ENCODE measurements at places on chromosomes 7 and 10. TPM values are rescaled to one million over a fixed set of nuclear protein-coding genes. Genes with fewer than 3 reads are reported as not detected.

Gene AKR1E2
- 5.4 TPM for total RNA-seq

Gene TNS3
- 44.8 TPM for total RNA-seq

Gene OR9A2
- total RNA-seq, result not detected

Gene CLDN12
- 34.1 TPM for total RNA-seq

Gene OR2A7
- 0.22 TPM for total RNA-seq

Gene NODAL
- total RNA-seq, result not detected

Gene ZNF138
- 4.6 TPM for total RNA-seq

- no peak for DNase-seq
These were observed 1.6 kb downstream of the SFMBT2 start for GRCh38 chr10:7409045-7409731.

GRCh38 chr7:104010052-104010909 lies 20.8 kb upstream of the RELN start:
- no peak for DNase-seq

- peak; percentile 8 for DNase-seq
These were observed 5.1 kb downstream of the RASGEF1A start for GRCh38 chr10:43261578-43262396.

- no peak for DNase-seq
These were observed 111.1 kb upstream of the NPY start for GRCh38 chr7:24172856-24173255.

DNA sequence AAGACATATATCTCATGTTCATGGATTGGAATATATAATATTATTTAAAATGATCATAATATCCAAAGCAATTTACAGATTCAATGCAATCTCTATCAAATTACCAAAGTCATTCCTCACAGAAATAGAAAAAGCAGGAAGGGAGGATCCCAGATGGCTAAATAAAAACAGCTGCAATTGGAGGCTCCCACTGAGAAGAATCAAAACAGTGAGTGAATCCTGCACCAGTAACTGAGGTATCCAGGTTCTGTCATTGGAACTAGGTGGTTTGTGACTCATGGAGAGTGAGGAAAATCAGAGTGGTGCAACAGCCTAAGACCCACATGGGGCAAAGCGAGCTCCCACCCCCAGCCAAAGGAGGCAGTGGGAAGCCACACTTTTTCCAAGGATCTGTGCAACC lies 128.4 kb downstream of the MTERF1 start:
- DNase-seq, result no peak

- DNase-seq, result no peak
These were observed 467.7 kb downstream of the PLXNA4 start for GRCh38 chr7:132108563-132108962.

DNA sequence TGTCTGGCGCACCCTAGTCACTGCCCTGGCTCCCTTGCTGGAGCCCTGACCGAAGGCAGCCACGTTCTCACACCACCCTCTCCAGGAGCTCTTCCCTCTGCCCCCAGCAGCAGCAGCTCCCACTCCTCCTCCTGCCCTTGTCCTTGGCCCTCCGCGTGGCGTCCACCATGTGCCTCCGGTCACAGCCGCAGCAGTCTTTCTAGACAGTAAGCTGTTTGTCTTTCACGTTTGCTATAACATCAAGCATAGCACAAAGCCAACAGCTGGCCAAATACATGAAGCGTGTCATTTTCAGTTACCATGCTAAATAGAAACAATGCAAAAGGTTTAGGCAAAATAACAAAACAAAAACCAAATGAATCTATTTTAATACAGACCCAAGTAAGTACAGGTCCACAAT lies 3.3 kb downstream of the PITRM1 start:
- no peak for DNase-seq

- DNase-seq, result no peak
These were observed 1224.2 kb upstream of the SORCS1 start for GRCh38 chr10:108388706-108389105.

DNA sequence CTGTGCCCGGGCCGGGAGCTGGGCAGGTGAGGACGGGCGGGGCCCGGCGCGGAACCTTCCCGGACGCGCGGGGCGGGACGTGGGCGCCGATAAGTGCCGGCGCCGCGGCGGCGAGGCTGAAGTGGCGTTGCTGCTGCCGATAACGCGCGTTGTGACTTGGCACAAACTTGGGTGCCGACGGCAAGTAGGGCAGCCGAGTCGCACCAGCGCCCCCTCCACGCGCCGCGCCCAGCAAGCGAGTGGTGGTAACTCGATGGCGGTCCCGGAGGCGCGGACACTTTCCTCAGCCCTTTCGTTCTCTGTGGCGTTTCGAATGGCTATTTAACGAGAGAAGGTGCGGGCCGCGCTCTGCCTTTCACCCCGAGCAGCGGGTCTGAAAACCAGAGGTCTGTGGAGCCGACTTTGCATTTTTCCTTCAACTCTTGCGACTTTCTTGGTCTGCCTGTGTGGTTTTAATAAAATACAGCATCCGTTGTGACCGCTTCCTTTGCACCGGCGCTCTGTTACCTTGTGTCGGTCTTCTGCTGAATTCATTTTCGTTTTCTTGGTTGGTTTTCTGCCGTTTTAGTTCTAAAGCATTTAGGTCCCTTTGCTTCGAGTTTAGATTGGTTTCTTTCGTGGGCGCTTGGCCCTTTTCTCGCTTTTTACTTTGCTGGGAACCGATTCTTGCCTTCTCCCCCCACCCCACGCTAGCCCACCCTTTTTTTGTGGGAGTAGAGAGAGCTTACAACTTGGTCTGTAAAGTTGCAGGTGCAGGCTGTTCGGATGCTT lies 701 bp downstream of the STK17A start:
- peak; percentile 90 for DNase-seq

GRCh38 chr10:48944171-48944570 lies 4.5 kb upstream of the LRRC18 start:
- no peak for DNase-seq

GRCh38 chr10:132746801-132747625 lies 38.9 kb downstream of the NKX6-2 start:
- no peak for DNase-seq

GRCh38 chr7:98870807-98871491 lies 1.1 kb upstream of the TMEM130 start:
- peak; percentile 60 for DNase-seq

DNA sequence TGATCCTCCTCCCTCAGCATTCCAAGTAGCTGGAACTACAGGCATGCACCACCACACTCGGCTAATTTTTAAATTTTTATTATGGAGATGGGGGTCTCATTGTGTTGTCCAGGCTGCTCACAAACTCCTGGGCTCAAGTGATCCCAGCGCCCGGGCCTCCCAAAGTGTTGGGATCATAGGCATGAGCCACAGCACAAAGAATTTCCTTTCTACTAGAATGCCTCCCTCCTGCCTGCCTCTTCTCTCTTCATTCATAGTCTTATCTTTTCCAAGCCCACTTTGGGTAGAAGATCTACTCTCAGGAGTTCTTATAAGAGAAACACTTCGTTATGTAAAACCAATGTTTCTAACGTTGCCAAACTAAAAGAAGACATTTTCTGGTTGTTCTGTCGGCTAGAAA lies 144.1 kb downstream of the LRRC4 start:
- no peak for DNase-seq

- no peak for DNase-seq
These were observed 148.8 kb downstream of the PPP1R9A start for GRCh38 chr7:95056107-95056739.
